ENCODE measurements at places on chromosomes 7 and 10.

DNA sequence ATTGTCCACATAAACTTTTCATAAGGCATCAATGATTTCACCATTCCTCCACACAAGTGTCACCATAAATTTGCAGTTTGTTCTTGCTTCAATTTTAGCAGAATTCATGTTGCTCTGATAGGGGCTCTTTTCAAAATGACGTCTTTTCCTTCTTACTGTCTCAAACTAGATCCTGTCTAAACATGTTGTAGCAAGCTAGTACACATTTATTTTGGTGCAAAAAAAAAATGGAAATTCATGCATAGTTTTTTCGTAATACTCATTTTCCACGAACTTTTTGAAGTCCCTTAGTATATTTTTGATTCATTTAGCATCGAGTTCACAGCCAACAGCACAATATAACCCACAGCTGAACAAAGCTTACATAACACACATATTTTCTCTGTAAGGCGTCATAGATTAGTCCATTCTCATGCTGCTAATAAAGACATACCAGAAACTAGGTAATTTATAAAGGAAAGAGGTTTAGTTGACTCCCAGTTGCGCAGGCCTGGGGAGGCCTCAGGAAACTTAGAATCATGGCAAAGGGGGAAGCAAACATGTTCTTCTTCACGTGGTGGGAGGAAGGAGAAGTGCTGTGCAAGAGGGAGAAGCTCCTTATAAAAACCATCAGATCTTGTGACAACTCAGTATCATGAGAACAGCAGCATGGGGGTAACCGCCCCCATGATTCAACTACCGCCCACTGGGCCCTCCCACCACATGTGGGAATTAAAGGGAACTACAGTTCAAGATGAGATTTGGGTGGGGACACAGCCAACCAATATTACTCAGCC, 301.5 kb downstream of the CCDC3 start:
- DNase-seq = no peak

DNA sequence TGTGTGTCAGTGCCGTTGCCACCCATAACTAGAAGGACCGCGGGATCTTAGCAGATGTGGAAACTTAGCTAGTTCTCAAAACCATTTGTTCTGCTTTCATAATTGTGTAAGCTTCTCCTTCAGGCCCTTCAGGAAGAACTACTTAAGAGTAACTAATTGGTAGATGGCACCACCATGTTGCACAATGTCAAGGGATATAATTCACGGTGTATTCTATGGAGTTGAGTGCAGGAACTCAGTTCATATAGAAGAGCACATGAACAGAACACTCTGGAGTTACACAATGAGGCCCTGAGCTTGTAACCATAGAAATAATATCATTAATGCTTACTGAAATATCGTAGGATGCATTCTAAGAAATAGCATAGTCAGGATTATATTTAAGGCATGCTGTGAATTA, 126.5 kb upstream of the GAD2 start:
- no peak for DNase-seq

DNA sequence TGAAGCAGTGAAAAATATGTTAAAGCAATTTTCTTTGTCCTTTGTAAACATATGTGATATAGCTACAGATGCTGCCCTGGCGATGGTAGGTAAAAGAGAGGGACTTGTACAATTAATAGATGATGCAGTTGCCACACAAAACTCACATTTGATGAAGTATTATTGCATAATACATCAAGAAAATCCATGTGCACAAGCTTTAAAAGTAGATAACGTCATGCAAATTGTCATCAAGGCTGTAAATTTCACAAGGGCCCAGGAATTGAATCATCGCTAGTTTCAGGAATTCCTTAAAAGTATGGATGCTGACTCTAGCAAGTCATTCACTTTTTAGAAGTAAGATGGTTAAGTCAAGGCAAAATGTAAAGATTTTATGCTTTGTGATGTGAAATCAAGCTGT, 10.0 kb downstream of the CYP3A5 start:
- no peak for DNase-seq

DNA sequence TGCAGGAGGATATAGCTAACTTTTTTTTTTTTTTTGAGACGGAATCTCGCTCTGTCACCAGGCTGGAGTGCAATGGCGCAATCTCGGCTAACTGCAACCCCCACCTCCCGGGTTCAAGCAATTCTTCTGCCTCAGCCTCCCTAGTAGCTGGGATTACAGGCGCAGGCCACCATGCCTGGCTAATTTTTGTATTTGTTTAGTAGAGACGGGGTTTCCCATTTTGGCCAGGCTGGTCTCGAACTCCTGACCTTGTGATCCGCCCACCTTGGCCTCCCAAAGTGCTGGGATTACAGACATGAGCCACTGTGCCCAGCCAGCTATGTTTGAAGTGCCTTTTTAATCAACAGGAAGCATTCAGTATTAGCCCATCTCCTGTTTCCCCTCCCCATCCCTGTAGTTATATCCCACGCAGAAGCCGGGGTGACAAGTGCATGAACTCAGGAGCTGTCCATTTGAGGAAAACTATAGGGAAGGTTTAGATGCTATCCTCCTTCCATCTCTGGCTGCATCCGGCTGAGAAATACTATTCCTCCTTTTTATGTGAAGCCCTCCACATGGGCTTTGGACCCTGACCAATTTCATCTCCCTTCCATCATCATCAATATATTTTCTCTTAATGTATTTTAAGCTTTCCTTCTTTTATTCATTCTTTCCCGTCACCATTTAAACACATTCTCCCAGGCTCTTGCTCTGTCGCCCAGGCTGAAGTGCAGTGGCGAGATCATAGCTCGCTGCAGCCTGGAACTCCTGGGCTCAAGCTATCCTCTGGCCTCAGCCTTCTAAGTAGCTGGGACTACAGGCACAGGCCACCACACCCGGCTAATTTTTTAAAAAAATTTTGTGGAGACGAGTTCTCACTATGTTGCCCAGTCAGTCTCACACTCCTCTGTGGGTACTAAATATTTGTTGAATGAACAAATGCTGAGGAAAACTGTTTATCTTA, 1.3 kb upstream of the POT1 start:
- no peak for DNase-seq

- DNase-seq = no peak
Observed at GRCh38 chr10:126465771-126466170, 77.5 kb upstream of the ADAM12 start.

- no peak for DNase-seq
Observed at GRCh38 chr7:133805426-133805825, 321.7 kb upstream of the LRGUK start.

DNA sequence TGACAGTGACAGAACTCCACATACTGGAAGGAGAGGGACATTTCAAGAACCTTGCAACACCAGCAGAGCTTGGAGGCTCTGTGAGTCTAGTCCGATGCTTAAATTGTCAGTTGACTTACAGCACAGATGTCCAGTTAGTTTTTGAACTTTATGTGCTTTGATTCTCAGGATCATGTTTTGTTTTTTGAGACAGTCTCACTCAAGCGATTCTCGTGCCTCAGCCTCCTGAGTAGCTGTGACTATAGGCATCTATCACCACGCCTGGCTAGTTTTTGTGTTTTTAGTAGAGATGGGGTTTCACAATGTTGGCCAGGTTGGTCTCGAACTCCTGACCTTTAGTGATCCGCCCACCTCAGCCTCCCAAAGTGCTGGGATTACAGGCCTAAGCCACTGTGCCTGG, 31.8 kb upstream of the STEAP4 start:
- no peak for DNase-seq

DNA sequence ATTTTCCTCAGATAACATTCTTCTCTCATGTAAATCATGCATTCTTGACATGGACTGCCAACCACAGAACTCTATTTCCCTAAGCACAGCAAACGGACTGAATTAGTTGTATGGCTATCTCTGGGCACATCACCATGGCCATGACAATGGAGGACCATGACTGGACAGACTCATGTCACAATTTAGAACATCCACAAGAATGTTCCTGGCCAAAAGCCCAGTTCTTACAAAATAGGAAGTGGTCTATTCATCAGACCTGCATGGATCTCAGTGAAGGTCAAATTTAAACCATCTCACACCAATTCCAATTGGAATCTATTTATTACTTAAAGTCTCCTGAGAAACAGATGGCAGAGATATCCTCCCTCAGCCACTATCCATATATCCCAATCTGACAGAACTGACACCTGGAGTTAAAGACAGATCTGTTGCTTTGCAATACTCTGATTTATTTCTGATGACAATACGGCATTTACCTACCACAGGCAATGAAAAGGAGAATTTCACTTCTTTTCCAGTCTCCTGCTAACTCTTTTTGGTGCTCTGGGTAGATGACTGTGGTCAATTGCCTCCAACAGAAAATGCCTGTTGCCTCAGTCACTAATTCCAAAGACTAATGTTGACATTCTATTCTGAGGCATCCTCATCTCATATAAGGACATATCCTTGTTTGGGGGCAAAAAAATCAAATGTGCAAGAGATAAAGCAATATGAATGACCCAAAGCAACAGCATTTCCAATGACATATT, 254.8 kb downstream of the HTR7 start:
- DNase-seq = no peak

DNA sequence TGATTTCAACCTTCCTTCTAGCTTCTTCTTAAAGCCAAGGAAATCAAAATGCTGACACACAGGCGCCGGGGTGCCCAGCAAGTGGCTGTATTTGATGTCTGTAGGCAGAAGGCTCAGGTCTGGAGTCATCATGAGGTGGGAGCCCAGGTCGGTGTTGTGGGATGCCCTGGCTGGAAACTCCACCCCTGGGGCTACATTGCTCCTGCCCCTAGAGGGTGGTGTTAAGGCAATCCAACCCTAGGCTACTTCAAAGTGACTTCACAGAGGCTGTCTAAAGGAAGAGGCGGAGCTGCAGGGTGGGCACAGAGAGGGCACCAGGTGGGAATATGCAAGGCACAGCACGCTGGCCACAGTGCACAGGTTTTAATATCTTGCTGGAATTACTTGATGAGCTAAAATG, 200.9 kb downstream of the ADAM12 start:
- DNase-seq = no peak

GRCh38 chr7:104160375-104160774, 47.4 kb downstream of the ORC5 start:
- peak; percentile 16 for DNase-seq

DNA sequence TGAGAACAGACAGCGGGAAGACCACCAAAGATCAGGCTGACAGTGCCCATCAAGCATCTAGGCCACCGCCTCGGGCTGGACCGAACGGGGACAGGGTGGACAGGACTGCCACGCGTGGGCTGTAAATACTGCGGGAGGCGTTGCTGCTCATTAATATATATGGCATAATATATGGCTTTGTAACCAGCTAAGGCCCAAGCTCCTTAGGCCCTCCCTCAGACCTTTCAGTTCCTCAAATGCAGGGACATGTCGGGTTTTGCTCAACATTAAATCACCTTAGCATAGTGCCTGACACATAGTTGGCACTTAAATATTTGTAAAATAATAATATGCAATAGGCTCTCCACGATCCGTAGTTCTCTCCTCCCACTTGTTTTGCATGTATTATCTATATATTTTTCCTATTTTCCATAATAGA, 402 bp upstream of the TMEM168 start:
- DNase-seq = no peak

- DNase-seq = no peak
Observed at GRCh38 chr10:307659-308058, 172.4 kb downstream of the ZMYND11 start.

DNA sequence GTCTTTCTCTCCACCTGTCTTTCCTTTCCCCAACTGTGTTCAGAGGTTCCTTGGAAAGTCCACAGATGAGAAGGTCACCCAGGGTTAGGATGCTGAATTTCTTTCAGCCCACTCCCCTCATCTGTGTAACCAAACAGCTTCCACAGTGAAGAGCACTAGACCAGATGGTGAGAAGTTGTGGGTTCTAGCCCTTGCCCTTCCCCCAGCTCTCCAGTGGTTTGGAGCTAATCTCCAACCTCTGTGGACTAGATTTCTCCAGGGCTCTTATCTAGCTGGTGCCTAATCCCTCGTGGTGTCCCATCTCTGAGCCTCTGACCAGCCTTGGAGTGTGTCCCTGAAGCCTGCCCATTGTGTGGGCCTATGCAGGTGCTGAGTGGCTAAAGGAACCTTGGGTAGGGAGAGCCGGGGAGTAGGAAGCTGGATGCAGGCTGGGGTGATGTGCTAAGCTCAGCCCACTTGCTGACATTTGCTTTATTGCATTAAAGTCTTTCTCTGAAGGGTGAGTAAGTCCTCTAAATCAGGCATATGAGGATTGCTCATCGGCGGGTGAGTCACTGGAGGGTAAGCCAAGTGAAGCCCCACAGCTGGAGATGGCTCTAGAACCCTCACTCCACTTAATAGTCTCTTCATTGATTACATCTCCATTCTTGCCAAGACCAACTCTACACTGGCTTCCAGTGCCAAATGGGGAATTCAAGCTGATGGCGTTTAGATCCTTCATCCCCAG, 14.9 kb downstream of the DUSP5 start:
- DNase-seq = peak; percentile 89

- peak; percentile 85 for DNase-seq
Observed at GRCh38 chr7:46682836-46683624, 762.0 kb upstream of the IGFBP3 start.

DNA sequence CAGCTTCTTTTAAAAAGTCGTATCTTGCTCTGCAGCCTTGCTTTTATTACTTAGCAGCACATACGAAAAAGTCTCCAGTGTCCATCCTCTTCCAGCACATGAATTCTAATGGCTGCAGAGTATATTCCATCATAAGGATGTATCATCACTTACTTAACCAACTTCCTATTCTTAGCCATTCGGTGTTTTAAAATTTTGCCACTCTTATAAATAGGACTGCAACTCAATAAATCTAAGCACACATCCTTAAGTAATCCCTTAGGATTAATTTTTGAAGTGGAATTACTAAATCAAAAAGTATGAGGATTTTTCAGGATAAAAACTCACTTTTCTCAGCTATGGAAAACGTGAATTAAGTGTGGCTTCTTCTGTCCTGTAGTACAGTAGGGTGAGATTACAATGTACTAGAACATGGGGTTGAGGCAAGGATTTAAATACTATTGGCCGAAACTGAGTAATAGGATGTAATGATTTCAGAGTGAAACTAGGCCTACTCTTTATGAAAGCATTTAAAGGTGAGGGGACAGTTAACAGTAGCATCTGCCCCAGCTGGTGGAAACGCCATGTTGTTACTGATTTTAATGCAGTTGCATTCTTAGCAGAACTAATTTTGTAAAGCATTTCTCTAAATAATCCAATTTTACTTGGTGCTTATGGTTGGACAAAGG, 1035.5 kb downstream of the LRMDA start:
- DNase-seq = no peak
